ENCODE measurements at places on chromosomes 5 and 9.
A peak's percentile ranks its signal among the peaks of the same experiment; 100 is the strongest.

DNA sequence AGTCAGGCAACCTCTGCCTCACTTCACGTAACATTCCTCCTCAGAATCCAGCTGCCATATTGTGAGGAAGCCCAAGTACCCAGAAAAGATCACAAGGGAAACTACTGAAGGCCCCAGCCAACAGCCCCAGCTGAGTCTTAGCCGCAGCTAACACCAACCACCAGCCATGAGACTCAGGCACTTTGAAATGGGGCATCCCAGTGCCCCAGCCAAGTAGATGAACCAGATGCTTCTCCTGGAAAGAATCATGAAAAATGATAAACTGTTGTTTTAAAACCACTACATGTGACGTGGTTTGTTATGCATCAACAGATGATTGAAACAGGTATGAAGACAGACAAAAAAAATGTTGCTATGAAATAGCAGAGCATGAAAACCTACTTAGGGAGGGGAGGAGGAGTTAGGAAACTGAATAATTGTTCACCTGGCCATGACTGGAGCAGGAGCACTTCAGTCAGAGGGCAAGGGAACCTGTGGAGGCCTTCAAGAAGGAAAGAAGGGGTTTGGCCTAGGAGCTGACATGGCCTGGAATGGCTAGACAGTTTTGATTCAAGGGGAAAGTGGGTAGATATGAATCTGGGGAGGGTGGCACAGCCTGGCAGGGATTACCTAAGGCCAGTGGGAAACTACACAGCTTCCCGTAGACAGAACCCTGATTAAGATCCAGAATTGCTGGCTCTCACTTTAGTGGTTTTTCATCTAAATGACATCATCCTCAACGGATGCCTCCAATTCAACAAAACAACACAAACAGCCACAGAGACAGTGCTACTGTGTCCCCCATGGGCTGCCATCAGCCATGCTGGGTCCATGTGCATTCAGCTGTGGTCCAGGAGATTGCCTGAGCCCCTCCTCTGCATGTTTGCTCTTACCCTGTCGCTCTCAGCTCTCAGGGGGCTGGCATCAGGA lies 211.6 kb downstream of the SYK start:
- DNase-seq: no peak

DNA sequence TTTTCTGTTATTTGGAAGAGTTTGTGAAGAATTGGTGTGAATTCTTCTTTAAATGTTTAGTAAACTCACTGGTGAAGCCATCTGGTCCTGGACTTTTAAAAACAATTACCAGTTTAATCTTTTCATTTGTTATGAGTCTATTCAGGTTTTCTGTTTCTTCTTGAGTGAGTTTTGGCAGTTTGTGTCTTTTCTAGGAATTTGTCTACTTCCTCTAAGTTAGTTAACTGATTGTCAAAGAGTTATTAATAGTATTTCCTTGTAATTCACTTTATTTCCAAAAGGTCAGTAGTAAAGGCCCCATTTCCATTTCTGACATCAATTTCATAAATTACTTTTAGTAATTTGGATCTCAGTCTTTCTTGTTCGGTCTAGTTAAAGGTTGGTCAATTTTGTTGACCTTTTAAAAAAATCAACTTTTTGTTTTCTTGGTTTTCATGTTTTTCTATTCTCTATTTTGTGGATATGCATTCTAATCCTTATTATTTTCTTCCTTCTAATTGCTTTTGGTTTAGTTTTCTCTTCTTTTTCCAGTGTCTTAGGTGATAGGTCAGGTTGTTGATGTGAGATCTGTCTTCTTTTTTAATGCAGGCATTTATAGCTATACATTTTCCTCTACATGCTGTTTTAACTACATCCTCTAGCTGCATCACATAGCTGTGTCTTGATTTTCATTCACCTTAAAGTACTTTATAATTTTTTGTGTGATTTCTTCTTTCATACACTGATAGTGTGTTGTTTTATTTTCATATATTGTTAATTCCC lies 7.3 kb upstream of the SMIM3 start:
- DNase-seq: no peak

GRCh38 chr5:151825445-151825844 lies 53.7 kb downstream of the G3BP1 start:
- DNase-seq: peak; percentile 7

DNA sequence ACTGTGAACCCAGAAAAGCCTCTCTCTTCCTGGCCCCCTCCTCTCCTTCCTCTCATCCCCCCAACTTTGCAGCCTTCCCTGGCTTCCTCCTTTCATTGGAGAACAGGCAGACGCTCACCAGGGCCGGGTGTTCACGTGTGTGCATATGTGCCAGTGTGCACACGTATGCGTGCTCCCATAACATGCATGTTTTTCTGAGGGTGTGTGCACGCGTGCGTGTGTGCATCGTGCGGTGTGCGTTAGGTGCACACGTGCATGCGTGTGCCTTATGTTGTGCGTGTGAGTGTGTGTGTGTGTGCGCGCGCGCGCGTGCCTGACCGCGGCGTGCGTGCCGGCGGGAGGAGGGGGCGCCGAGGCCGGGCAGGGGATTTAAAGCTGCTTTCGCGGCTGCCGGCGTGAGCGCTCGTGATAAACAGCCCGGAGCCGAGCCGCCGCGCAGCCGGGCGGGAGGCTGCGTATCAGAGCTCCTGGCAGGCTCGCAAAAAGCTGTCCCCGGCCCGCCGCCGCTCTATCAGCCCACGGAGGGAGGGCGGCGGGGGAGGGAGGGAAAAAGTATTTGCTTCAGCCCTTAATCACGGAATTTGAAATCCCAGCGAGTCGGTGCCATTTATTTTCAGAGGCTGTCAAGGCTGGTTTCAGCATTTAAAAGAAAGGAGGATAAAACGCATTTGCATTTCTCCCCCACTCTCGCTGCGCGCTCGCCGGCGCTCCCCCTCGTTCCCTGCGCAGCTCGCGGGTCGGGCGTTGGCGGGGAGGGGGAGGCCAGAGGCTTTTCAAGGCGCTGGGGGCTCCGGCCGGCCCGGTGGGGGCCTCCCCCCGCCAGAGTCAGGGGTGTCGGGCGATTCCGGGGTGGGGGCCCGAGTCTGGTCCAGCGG lies 183.9 kb downstream of the C9orf50 start:
- DNase-seq: no peak

DNA sequence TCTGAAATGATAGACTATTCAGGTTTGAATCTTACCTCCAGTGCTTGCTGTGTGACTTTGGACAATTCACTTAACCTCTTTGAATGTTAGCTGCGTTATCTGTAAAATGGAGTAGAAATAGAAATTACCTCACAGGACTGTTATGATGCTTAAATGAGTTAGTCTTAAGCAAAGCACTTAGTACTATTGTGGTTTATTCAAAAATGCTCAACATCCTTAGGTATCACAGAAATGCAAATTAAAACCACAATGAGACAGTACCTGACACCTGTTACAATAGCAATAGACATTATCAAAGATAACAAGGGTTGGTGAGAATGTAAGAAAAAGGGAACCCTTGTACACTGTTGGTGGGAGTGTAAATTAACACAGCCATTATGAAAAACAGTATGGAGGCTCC lies 77.6 kb upstream of the FREM1 start:
- DNase-seq: no peak

GRCh38 chr5:54772684-54773083 lies 212.7 kb downstream of the ESM1 start:
- DNase-seq: no peak

GRCh38 chr5:59390074-59390659 lies 503.4 kb downstream of the PDE4D start:
- no peak for DNase-seq

DNA sequence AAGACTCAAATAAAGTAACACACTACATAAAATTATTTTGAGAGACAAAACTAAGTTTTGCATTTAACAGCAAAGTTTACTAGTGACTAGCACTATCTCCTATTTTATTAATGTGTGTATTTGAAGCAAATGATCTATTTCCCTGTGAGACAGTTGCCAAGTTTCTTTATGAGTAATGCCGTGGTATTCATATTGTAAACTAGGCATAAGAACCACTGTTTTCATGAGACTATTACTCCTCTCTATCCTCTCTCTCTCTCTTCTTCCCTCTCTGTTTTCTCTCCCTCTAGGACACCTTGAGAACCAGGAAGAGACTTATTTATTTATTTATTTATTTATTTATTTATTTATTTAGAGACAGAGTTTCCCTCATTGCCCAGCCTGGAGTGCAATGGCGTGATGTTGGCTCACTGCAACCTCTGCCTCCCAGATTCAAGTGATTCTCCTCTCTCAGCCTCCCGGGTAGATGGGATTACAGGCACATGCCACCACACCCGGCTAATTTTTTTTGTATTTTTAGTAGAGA lies 61.1 kb downstream of the MLANA start:
- no peak for DNase-seq

DNA sequence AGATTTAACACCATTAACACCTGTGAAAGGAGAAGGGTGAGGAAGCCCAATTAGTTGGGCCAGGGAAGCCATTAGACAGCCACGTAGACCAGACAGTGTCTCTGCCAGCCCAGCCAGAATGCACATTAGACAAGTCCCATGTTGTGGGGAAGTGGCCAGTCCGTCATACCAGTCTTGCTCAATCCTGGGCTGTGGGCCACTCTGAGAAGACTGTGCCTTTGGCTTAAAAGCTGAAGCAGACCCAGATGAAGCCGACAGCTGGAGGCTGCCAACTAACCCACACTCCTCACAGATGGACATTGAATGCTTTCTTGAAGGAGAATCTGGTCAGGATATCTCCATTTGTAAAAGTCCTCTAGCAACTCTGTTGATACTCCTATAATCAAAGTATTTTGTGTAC lies 128.5 kb downstream of the CHSY3 start:
- DNase-seq: no peak

DNA sequence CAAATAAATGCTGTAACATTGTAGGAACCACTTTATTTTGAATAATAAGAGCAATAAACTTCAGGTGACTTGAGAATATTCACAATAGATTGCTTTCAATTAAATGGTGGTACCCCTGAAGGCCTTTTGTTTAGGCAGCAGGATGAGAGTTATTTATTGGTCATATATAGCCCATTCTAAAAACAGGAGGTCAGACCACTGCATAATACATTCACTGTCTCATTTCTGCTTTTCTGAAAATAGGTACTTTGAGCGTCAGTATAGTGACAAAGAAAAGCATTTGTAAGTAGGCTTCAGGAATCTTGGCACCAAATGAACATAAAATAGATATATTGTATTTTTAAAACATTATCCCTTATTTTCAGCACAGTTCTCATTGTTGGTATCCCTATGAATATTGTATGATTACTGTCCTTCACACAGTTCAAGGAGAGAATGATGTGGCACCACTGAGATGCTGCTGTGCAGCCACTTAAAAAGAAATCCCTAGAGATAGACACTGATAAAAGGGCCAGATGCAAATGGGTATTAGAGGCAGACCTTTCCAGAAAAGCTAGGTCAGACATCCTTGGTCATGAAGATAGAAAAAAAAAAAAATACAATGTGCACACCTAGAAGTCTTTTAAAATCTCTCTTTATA lies 381.8 kb upstream of the ST8SIA4 start:
- DNase-seq: no peak

GRCh38 chr5:15929611-15930263 lies 249.9 kb downstream of the MARCHF11 start:
- DNase-seq: no peak

- no peak for DNase-seq
Measured at GRCh38 chr5:58156361-58156760, 303.5 kb downstream of the PLK2 start.

DNA sequence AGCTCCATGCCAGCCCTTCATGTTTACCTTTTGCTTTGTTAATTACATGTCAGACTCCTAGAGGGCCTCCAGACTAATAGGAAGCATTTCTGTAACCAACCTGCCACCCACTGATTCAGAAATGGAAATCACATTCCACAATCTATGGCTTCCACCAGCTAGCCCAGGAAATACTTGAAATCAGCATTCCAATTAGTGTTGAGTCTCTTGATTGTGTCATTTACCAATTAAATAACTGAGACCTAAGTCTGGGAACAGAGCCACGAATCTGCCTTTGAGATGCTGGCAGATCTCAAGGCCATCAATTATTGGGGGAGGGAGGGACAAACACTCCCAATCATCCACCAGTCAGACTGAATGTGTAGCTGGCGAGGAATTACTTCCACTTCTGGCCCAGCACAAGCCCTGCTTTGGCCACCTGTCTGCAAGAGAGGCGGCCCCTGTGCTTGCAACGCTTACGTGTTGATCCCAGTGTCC lies 27.4 kb upstream of the SAP30L start:
- no peak for DNase-seq

Data from effector memory CD4-positive, alpha-beta T cell (primary cell).